SW 1271 (cell line): ENCODE measurements at places on chromosomes 6 and 20.

- no peak for DNase-seq
Observed at GRCh38 chr6:152343735-152344360, 293.3 kb downstream of the SYNE1 start.

GRCh38 chr20:38579219-38579910 is 1.6 kb upstream of the ADIG start:
- DNase-seq = no peak

GRCh38 chr6:30042914-30043313 is 18.2 kb upstream of the POLR1H start:
- no peak for DNase-seq

- DNase-seq = no peak
Observed at GRCh38 chr6:129104560-129104959, 221.6 kb downstream of the LAMA2 start.

GRCh38 chr20:50788045-50788991 is 6.5 kb upstream of the BCAS4 start:
- DNase-seq = no peak

- DNase-seq = no peak
Observed at GRCh38 chr6:116060572-116061283, at the start of gene FRK. Gene FRK, minus strand, starts transcription at chr6:116060891. Its CDS starts 580 bp downstream, at chr6:116060311.

GRCh38 chr20:46998477-46999240 is 104.0 kb downstream of the EYA2 start:
- no peak for DNase-seq
